Hematopoietic multipotent progenitor cell treated with erythropoietin and hydrocortisone succinate and interleukin-3 and kit ligand, for 6 days (in vitro differentiated cells): ENCODE measurements at places on chromosomes 1 and 21.

DNA sequence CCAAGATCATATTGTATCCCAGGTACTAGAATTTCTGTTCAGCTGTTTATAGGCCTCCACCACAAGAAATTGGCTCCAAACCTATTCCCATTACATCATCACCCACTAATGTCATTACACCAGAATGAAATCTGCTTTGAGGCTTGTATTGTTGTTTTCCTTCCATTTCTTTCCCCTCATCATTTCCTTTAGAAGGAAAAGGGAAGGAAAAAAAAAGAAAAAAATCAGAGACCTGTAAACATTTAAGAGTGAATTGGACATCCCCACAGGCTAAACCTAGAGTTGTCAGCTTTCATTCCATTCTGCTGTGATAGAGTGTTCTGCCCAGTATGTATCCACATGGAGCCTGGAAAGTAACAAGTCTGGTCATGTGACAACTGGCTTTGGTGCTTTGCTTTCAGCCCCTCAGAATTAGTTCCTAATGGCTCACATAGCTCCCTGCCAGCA, 44.6 kb downstream of the NFYC start:
- DNase-seq: no peak

GRCh38 chr1:96790599-96790998, 69.0 kb downstream of the PTBP2 start:
- DNase-seq: no peak

- DNase-seq: peak; percentile 70
Observed at GRCh38 chr21:39208624-39209333, 25.5 kb upstream of the PSMG1 start.

DNA sequence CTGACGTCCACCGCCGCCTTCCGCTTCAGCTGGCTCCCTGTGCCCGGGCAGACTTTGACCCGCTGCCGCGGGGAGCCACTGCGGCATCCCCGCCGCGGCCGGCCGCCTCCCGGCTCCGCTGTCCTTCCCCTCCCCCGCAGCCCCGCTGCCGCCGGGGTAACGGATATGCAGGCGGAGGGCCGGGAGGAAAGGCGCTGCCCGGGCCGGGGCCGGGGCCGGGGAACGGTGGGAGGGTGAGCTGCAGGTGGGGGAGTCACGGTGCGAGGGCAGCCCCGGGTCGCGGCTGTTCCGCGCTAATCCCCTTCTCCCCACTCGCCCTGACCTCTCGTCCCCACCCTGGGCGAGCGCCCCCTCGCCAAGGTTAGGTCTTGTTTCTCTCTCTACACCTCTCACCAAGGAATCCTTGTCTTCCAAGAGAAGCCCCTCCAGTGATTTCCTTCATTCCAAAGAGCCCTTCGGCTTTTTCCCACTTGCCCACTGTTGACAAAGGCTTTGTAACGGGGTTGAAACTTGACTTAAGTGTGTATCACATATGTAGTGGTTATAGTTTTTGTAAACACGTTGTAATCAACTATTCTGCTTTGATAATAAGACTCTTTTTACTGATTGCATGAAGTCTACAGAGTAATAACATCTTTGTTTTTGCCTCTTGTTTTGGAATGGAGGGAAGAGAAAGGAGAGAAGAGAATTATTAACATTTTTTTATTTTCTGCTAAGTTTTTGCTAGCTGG, 669 bp downstream of the XPR1 start:
- DNase-seq: peak; percentile 60

DNA sequence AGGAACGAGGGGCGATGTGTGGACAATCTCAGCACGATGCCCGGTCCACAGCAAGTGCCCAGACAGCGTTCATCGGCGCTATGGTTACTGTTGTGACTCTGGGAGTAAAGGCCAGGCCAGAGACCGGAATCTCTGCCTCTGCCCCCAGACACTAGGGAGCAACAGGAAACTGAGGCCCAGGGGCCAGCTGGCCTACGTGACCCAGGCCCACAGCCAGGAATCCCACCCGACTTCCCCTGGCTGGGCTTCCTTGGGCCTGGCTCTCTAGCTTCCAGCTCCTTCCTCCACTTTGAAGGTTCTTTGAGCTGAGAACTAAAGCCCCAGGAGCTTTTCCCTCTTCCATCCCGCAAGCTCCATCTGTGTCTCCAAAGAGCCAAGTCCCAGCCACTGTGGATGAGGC, 4.6 kb downstream of the LRP8 start:
- DNase-seq: no peak

DNA sequence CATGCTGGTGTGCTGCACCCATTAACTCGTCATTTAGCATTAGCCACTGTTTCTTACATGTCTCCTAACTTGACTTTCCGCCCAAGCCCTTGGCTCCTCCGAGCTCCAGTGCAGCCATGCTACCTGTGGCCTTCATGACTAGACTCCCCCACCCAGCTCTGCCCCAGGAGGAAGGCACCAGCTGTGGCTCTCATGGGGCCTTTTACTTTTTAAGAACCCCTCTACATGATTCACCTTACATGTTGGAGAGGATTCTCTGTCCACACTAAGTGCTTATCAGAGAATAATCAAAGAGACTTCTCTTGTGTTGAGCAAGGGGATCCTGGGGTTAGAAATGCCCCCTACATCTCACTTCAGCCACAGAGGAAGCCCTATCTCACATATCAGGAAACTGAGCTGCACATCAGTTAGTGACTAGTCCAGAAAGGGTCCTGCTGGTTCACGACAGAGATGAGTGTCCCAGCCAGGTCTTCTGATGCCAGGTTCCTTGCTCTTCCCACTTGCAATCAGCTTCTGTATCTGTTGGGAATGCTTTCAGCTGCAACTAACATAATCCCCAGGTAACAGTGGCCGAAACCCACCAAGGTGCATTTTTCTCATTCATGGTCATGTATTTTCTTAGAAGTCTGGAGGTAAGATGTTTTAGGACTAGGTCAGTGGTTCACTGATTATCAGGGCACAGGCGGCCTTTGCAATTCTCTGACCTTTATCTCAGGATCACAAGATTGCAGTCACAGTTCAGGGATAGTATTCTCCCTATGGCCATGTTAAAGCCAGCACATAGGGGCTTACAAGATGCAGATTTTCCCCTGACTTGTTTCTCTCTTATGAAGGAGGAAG, 45.9 kb downstream of the KLHDC7A start:
- peak; percentile 28 for DNase-seq

DNA sequence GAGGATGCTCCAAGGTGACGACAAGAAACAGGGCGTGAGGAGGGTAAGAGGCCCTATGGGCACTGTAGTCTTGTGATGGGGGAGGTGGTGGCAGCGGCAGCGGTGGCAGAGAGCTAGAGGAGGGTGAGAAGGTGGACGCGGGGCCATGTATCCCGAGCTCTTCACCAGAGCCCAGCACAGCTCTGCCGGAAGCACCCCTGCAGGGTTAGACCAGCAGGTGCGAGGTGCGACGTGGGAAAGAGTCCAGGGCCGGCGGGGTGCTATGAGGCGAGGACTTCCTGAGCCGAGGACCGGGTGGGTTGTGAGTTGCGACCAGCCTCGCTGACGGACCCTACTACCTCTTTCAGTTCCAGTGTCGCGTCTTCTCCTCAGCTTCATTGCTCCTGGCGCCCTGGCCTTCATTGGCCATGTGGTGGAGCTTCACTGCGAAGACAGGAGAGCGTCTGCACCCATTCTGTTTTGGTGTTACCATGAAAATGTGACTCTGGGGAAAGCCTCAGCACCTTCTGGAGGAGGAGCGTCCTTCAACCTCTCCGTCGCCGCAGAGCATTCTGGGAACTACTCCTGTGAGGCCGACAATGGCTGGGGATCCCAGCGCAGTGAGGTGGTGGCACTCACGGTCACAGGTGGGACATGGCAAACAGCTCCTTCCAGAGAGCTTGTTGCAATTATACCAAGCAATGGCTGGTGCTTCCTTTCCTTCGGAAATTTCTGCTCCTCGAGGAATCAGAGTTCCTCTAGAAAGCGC, 67.9 kb upstream of the KIRREL1 start:
- no peak for DNase-seq

- no peak for DNase-seq
Observed at GRCh38 chr1:31981456-31981839, 32.2 kb upstream of the KHDRBS1 start.

GRCh38 chr1:62724430-62724829, 36.2 kb upstream of the DOCK7 start:
- no peak for DNase-seq

DNA sequence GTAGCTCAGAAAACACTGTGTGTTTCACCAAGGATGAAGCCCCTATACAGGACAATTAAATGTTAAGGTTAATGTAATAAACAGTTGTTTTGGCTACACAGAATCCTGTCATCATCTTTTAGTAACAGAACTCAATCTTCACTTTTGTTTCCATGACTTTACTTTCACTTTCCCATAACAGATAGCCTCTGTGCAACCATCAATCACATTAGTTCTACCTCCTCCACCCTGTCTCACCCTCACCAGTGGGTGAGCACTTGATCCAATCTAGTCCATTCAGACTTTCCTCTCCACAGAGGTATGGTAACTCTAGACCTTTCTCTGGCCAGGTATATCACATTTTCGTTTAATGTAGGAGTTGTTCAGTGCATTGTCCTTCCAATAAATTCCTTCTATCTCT, 1018.5 kb downstream of the ADGRL2 start:
- DNase-seq: no peak

DNA sequence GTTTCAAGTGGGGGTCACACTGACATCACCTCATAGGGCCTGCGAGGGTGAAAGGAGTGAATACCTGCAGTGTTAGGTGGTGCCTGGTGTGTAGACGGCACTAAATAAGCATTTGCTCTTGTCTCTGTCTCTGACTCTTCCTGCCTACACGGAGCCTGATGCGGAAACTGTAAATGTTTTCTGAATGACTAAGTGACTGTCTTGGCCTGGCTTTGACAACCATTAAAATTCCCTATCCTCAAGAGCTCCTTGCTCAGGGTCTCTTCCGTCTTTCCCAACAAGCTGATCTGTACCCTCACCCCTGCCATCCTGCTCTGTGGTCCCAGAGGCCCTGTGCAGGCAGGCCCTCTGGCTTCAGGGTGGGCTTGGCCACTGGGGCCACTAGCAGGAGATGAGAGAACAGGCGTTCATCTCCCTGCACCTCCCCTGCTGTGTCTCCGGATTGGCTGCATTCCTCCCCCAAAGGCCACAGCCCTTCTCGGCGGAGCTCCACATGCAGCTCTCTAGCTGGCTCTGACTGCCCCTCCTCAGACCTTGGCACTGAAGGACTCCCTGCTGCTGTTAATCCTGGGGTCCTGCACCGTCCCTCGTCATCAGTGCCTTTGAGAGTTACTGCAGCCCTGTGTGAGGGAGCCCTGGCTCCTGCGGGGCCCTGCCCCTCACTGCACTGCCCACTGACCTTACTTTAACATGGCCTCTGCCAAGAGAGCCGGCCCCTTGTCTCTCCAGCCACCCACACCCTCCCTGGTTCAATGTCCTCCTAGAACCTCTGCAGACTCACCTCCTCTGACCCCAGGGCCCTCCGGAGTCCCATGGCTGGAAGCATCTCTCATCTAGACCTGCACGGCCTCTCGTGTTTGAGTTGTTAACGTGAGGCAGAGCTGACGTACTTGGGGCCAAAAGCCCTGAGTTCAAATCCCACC, 211.1 kb downstream of the MATN1 start:
- no peak for DNase-seq

GRCh38 chr1:4638345-4638729, 16.1 kb upstream of the AJAP1 start:
- DNase-seq: no peak

DNA sequence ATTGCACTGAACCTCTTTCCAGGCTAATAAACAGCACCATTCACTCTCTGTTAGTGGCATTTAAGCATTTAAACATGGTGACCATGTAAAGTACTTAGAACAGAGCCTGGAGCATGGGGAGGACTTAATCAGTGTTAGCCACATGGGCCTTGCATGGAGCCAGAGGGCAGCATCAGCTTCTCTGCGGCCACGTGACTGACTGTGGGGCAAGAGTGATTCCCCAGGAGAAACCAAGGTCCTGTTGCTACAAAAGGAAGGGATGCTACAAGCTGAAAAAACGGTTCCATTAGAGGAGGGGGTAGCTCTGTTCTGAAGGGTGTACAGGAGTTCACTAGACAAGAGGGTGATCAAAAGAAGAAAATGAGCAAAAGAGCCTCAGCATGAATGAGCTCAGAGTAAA, 256.8 kb downstream of the MATN1 start:
- DNase-seq: no peak

GRCh38 chr1:22284906-22285548, 142.1 kb upstream of the WNT4 start:
- DNase-seq: no peak

- peak; percentile 90 for DNase-seq
Observed at GRCh38 chr1:42943166-42943565, 15.5 kb downstream of the SLC2A1 start.

DNA sequence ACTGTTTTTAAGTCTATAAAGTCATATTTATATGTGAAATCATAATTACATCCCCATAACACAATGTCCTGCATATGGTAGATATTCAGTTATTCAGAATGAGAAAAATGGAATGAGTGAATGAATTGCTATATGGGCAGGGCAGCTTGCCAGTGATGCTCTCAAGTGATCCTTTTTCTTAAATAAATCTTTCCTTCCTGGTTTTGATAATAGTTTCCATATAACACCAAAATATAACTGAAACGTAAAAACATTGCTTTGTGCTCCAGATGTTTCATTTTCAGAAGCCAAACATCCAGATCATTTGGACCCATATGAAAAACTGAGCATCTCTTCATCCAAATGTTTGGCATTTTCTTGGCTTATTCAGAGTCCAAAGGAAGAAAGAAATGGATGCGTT, 30.2 kb upstream of the RGS8 start:
- no peak for DNase-seq

DNA sequence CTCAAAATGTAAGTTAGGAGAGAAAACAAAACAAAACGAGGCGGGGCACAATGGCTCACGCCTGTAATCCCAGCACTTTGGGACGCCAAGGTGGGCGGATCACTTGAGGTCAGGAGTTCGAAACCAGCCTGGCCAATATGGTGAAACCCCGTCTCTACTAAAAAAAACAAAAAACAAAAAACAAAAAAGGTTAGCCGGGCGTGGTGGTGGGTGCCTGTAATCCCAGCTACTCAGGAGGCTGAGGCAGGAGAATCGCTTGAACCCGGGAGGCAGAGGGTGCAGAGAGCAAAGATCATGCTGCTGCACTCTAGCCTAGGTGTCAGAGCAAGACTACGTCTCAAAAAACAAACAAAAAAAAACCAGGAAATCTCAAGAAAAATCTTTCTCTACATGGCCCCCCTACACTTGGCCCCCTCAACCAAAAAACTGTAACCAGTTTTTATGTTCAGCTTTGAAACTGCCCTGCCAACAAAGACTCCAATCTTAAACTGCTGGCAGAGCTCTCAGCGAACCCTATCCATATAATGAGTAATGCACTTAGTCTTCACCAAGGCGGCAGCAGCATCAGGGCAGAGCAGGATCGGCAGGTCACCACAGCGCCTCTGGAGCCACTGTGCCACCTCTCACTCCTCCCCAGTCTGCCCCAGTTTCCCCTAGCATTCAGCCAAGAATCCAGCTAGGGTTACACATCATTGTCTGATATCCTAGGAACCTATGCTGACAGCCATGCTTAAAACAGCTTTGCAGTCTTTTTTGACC, 71.7 kb downstream of the JAK1 start:
- no peak for DNase-seq

- DNase-seq: no peak
Observed at GRCh38 chr1:96741335-96741734, 19.8 kb downstream of the PTBP2 start.
